ENCODE measurements at places on chromosomes 6 and 20.

DNA sequence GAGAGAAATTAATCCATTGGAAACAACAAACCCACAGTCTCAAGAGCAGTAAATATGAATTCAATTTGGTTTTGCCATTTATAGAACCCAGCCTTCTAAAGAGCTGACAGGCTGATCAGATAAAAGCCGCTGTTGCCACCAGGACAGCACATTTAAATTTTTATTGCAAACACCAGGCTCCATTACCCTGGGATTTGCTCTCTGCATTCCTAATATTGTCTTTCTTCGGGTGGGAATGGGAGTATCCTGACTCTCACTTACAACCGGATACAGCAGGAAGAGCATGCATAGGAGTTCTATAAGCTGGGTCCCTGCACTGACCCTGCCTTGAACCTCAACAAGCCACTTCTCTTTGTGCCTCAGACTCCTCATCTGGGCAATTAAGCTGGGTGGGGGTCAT, 142.9 kb downstream of the LRFN2 start:
- DNase-seq, result no peak

GRCh38 chr6:150966786-150967185, 101.3 kb downstream of the MTHFD1L start:
- DNase-seq, result no peak

DNA sequence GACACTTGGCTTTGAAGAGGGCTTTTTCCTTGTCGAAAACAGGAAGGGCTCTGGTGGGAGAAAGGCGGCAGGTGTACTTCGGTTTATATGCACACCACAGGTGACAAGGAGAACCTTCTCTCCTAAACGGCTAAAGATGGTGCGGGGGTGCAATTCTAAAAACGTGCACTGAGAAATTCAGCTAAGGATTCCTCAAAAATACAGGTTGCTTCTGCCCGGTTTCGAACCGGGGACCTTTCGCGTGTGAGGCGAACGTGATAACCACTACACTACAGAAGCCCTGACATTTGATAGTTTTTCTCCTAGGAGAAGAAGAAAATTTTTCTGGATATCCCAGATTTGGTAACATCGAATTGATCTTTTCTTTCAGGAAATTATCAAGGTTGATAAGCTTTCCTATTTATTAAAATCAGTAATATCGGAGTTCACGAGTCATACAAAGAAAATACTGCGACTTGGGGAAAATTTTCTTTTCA, 32.0 kb downstream of the POM121L2 start:
- DNase-seq, result no peak

- no peak for DNase-seq
Observed at GRCh38 chr6:35188886-35189285, 24.9 kb upstream of the SCUBE3 start.
